Thyroid gland (tissue), 4 donors: ENCODE measurements at places on chromosomes 13 and 19.

GRCh38 chr19:18895038-18895823 lies 727 bp downstream of the CERS1 start:
- H3K27ac ChIP-seq: no peak overlapping the region
- peak; percentile 61 for DNase-seq
- H3K4me3 ChIP-seq: no peak overlapping the region
- H3K36me3 ChIP-seq: peaks cover 11% of the 10 kb centered on the region
- H3K27me3 ChIP-seq: no peaks in the 10 kb centered on the region
- H3K4me1 ChIP-seq: peaks cover 14% of the 10 kb centered on the region

DNA sequence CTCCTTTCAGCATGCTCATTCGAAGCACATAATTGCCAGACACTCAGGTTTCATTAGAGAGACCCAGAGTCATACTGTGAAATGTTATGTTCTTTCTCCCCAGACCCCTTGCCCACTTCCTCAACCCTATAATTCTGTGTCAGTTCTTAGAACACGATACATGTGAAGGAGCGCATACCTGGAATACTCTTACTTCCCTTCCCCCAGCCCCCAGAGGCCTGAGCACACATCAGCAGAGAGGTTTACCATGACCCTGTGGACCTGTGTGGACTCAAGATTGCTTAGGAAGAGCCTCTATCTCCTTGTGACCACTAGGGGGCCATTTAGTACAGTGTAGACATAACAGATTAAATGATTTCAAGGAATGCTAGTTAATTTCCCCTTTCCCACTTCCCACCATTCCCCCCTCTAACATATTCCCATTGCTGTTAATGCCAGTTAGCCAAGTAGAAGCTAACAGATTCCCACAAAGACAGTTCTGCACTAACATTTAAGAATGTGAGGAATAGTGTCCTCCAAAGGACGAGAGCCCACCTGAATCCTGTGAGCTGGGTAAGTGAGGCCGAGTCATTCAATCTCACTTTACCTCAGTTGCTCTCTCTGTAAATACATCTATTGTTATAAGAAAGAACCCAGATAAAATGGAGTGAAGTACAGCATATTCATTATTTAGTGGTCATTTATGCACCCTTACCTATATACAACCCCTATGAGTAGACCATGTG lies 154.2 kb upstream of the MAB21L1 start:
- H3K27me3 ChIP-seq: no peaks in the 10 kb centered on the region
- H3K36me3 ChIP-seq: no peaks in the 10 kb centered on the region
- H3K27ac ChIP-seq: no peak overlapping the region
- no peaks in the 10 kb centered on the region for H3K4me1 ChIP-seq
- DNase-seq: no peak
- H3K4me3 ChIP-seq: no peak overlapping the region

- no peaks in the 10 kb centered on the region for H3K36me3 ChIP-seq
- H3K27me3 ChIP-seq: no peaks in the 10 kb centered on the region
- no peaks in the 10 kb centered on the region for H3K4me1 ChIP-seq
- no peak for DNase-seq
- no peak overlapping the region for H3K27ac ChIP-seq
- no peak overlapping the region for H3K4me3 ChIP-seq
Observed at GRCh38 chr19:54572696-54573311, 786 bp upstream of the LILRA2 start.

GRCh38 chr19:17445526-17446165 lies 2.8 kb downstream of the TMEM221 start:
- DNase-seq: no peak
- peaks cover 6% of the 10 kb centered on the region for H3K4me1 ChIP-seq
- no peak overlapping the region for H3K27ac ChIP-seq
- H3K4me3 ChIP-seq: no peak overlapping the region
- H3K36me3 ChIP-seq: no peaks in the 10 kb centered on the region

GRCh38 chr13:41311406-41312175 lies 524 bp downstream of the NAA16 start:
- no peaks in the 10 kb centered on the region for H3K27me3 ChIP-seq
- H3K4me3 ChIP-seq: peak overlapping the region; percentile 91
- DNase-seq: peak; percentile 40
- H3K27ac ChIP-seq: peak overlapping the region; percentile 83

DNA sequence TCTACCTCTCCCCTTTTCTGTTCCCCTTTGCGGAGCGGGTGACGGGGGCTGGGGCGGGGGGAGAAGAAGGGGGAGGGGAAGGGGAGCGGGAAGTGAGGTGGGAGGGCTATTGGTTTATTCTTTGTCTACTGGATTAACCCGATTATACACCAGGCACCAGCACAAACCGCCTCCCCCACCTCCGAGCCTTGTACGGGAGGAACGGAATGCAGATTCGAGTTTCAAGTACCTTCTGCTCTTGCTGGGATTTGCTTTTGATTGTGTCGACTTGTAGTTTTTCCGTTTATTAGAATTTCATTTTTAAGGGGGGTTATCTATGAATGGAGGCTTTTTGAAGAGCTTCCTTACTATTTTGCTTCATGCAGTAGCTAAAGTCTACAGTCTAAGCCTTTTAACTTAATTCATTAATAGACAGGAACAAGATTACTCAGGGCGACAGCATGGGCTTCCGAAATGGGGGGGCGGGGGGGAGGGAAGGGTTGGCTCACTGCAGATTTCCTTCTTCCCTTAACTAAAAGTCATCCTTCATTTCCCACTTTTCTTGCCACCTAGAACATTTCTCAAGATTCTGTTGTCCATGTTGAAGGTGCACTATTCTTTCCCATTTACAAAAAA lies 937 bp upstream of the SPRY2 start:
- H3K27me3 ChIP-seq: no peaks in the 10 kb centered on the region
- peak; percentile 78 for DNase-seq
- H3K27ac ChIP-seq: peak overlapping the region; percentile 91

DNA sequence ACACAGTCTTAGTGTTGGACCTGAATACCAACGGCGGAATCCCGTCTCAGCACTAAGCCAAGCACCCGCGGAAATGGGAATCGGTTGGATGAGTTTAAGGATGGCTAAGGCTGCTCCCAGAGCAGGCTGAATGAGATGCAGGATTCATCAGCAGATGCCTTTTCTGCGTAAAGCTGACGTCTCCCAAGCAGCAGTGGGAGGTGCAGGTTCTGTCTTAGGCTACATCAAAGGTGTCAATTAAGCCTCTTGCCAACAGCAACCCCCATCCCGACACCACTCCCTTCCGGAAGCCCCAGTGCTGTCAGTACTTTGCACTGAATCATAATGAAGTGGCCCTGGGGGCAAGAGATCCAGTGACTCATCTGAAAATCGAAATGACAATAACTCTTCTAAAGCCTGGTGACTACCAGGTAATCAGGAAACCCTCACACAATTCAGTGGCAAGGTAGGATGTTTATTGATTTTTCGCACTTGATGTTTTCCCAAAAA lies 275.6 kb downstream of the DCLK1 start:
- no peak for DNase-seq
- no peaks in the 10 kb centered on the region for H3K4me1 ChIP-seq
- no peaks in the 10 kb centered on the region for H3K36me3 ChIP-seq
- H3K27ac ChIP-seq: no peak overlapping the region
- H3K27me3 ChIP-seq: no peaks in the 10 kb centered on the region
- H3K4me3 ChIP-seq: no peak overlapping the region

DNA sequence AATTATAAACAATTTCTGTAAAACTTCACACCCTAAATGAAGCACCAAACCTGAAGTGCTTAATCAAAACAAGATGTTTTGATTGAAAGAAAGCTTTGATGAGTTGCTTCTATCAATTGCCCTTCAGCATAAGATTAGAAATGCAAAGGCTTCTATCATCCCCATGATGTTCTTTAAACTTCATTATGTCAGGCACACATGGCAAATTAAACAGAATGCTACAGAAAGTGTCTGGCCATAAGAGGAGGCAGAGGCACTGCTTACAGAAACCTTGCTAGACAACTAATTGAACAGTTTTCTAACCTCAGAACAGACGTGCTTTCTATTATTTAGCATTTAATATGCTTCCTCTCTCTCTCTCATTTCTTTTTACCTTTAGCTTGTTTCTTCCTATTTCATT lies 228.1 kb downstream of the DCLK1 start:
- DNase-seq: no peak
- H3K4me1 ChIP-seq: no peaks in the 10 kb centered on the region
- no peak overlapping the region for H3K27ac ChIP-seq

DNA sequence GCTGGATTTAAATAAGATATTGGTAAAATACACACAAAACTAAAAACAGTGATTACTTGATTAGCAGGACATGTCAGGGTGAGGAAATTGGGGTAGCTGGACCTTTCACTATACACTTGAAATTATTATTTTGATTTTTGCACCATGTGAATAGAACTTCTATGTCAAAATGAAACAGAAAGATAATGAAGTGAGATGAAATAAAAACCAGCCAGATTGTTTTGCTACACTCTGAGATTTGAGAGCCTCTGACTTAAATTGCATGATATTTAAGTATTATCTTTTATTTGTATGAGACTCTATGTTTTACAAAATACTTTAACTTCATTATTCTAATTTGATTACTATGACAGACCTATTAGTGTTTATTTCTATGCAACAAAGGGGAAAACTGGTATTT lies 819.6 kb upstream of the ATXN8OS start:
- no peak overlapping the region for H3K27ac ChIP-seq
- no peaks in the 10 kb centered on the region for H3K4me1 ChIP-seq
- H3K36me3 ChIP-seq: no peaks in the 10 kb centered on the region
- H3K4me3 ChIP-seq: no peak overlapping the region
- H3K27me3 ChIP-seq: no peaks in the 10 kb centered on the region

GRCh38 chr19:1471010-1471514 lies 8.0 kb downstream of the C19orf25 start:
- H3K4me1 ChIP-seq: peaks cover 25% of the 10 kb centered on the region
- no peak overlapping the region for H3K27ac ChIP-seq
- no peak overlapping the region for H3K4me3 ChIP-seq
- no peaks in the 10 kb centered on the region for H3K36me3 ChIP-seq
- peak; percentile 14 for DNase-seq

DNA sequence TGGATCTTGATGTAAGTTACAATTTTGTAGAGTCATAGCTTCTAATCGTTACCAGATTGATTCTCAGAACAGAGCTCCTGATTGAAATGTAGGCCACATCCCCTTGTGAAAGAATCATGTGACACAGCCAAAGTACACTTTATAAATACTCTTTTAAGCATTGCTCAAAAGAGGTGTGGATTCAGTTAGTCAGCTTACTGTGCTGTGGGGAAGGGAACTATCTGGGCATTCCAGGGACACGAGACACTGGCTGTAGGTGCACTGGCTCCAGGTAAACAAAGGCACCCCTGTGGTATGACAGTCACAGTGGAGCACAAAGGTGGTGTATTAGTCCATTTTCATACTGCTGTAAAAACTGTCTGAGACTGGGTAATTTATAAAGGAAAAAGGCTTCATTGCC lies 222.8 kb downstream of the LIG4 start:
- no peaks in the 10 kb centered on the region for H3K4me1 ChIP-seq
- no peak for DNase-seq
- no peaks in the 10 kb centered on the region for H3K36me3 ChIP-seq
- H3K4me3 ChIP-seq: no peak overlapping the region

- no peaks in the 10 kb centered on the region for H3K36me3 ChIP-seq
- DNase-seq: no peak
- no peak overlapping the region for H3K4me3 ChIP-seq
- no peak overlapping the region for H3K27ac ChIP-seq
- peaks cover 25% of the 10 kb centered on the region for H3K27me3 ChIP-seq
- peaks cover 16% of the 10 kb centered on the region for H3K4me1 ChIP-seq
Observed at GRCh38 chr19:55352040-55352439, 2.5 kb downstream of the COX6B2 start.

GRCh38 chr13:78030341-78030896 lies 111.8 kb upstream of the EDNRB start:
- H3K27me3 ChIP-seq: no peaks in the 10 kb centered on the region
- no peak overlapping the region for H3K4me3 ChIP-seq
- DNase-seq: no peak
- H3K27ac ChIP-seq: no peak overlapping the region

DNA sequence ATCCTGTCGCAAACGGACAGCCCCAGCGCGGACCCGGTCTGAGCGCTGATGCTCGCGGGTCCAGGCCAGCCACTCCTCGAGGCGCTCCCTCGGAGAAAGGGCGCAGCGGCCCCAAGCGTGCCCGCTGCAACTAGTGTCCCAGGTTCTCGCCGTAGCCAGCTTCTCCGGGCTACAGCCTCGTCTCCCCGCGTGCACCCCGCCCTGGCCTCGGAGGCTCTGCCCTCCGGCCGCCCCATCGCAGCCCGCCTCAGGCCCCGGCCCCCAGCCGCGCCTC lies 487 bp downstream of the FLT1 start:
- H3K4me3 ChIP-seq: peak overlapping the region; percentile 7
- peaks cover 22% of the 10 kb centered on the region for H3K27me3 ChIP-seq
- peak overlapping the region; percentile 61 for H3K27ac ChIP-seq
- no peaks in the 10 kb centered on the region for H3K36me3 ChIP-seq
- no peak for DNase-seq

DNA sequence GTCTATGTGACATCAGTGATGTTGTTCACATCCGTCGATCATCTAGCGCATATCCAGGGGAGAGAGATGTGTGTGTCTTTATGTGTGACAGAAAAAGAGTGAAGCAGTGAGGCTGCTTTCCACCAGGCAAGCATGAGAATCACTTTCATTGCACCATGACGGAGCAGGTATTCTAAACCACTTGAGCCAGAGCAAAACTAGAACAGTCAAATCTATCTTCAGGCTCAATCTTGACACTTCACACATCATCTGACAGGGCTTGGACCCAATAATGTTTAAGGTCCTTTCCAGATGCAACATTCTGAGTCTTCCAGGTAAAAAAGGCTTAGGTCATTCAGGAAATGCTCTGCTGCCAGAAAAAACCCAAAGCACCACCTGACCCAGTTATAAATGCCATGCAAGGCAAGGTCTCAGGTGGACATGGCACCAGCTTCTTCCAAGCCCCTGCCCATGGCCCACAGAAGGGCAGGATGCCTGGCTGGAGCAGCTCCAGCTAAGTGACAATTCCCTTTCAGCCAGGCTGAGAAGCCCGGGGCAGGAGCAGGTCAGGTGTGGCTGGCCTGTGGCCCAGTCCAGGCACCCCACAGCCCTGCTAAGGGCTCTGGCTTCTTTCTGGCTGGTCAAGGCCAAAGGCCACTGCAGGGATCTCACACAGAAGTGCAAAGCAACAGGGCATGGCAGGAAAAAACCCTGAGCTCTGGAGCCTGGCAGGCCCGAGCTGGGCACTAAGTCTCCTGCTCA lies 5.0 kb downstream of the ELAVL1 start:
- H3K4me3 ChIP-seq: no peak overlapping the region
- H3K36me3 ChIP-seq: no peaks in the 10 kb centered on the region
- DNase-seq: peak; percentile 62
- H3K27me3 ChIP-seq: no peaks in the 10 kb centered on the region
- peaks cover 60% of the 10 kb centered on the region for H3K4me1 ChIP-seq

DNA sequence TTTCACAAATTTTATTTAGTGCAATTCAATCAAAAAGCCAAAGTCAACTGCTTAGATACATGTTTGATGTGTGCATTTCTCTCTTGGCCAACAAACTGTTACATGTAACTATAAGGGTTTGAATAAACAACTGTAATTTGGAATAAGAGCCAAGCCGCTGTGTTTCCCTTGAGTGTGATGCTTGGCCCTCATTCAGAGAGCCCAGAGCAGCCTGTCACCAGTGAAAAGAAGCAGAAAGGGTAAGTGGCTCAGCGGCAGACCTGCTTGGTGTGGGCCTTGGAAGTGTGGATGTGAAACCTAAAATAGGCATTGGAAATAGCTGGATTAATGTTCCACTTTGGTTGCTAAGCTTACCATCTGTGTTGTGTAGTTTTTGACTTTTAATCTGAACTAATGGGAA lies 924.6 kb downstream of the OLFM4 start:
- H3K27ac ChIP-seq: no peak overlapping the region
- no peak overlapping the region for H3K4me3 ChIP-seq
- no peaks in the 10 kb centered on the region for H3K36me3 ChIP-seq
- H3K4me1 ChIP-seq: no peaks in the 10 kb centered on the region
